ENCODE measurements at places on chromosomes 7 and 10.

- DNase-seq: no peak
Observed at GRCh38 chr10:98560565-98560964, 113.8 kb upstream of the HPS1 start.

GRCh38 chr7:65910237-65910636 is 37.4 kb downstream of the VKORC1L1 start:
- DNase-seq: no peak

GRCh38 chr10:37734971-37735370 is 122.4 kb downstream of the ZNF248 start:
- no peak for DNase-seq

GRCh38 chr10:116671274-116671926 is 50.6 kb downstream of the PNLIPRP2 start:
- DNase-seq: no peak

GRCh38 chr7:116840256-116840655 is 22.1 kb upstream of the CAPZA2 start:
- DNase-seq: no peak

GRCh38 chr7:98075801-98076200 is 30.9 kb upstream of the LMTK2 start:
- no peak for DNase-seq

DNA sequence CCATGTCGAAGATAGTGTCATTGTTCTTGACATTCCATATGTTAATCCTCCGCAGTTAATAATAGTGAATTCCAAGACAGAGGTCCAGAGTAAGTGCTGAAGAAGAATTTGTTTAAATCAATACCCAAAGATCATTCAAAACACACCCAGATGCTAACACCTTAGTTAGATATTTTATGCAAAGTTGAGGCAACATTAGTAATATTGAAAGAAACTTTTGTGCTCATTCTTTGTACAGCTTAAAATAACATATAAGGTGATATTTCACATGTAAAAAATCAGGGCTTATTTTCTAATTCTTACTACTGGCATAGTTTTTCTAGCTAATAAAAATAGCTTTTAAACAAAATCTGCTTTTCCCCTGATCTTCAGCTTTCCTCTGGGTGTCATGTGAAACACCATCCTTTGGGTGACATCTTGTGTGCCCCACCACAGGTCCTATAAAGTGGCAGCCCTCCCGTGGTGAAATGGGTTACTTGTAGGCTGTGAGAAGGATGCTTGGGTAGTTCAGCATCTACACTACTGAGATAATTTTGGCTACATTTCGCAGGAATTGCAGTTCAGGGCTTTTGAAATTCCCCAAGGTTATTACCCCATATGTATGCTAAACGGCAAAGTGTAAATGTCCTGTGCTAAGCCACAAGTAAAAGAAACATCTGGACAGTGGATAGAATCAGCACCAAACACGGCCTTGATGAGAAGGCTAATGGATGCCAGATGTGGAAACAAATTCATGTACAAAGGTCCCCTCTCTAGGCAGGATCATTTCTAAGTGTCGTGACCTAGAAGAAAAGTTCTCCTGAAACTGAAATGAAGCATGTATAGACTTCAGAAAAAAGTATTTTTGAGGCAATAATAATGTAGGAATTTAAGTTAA is 105.4 kb downstream of the GRM3 start:
- no peak for DNase-seq

GRCh38 chr10:101303087-101303703 is 50.8 kb upstream of the BTRC start:
- DNase-seq: no peak

DNA sequence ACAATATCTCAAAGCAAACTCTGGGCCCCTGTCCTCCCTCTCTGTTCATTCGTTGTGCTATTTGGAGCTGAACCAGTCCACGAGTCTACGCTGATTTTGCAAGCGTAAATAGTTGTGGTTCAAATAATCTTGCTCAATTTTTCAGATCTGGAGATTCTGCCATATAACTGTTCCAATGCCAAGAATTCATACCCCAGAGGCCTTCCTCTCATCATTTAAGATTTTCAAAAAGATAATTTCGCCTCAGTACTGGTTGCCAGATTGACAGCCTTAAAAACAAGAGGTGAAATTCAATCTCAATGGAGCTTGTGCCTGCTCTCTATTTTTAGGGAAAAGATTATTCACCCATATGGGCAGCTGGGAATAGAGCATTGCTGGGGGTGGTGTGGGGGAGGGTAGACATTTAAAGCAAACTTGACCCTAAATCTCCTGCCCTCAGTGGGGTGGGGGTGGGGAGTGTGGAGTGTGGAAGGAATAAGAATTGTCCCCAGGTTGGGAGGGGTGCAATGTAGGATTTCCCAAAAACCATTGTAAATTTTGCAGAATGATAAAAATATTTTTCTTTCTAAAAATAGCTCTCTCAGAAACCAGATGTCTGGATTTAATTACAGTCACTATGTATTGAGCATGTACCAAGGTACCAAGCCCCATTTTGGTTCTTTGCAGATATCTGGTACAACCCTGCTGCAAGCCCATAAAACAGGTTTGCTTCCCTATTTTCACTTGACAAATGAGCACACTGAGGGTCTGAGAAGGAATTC is 104.7 kb upstream of the EEPD1 start:
- DNase-seq: no peak

All from stimulated activated CD4-positive, alpha-beta T cell treated with anti-CD3 and anti-CD28 coated beads, Interleukin-4, amount 100 ng/mL, for 24 hours (primary cell).